Lung (tissue), 17 donors: ENCODE measurements at places on chromosomes 2 and 18. TPM values are rescaled to one million over a fixed set of nuclear protein-coding genes. Genes with fewer than 3 reads are reported as not detected.

The DOCK10 gene
- polyA plus RNA-seq: 7.8 TPM

The RAB6C gene
- 0.03 TPM for polyA plus RNA-seq

The SRD5A2 gene
- 1.8 TPM for polyA plus RNA-seq

The TGIF1 gene
- 74.5 TPM for polyA plus RNA-seq

The GCG gene
- 0.14 TPM for polyA plus RNA-seq

The MREG gene
- polyA plus RNA-seq: 6.9 TPM

The FLACC1 gene
- 1.0 TPM for polyA plus RNA-seq

The UGT1A7 gene
- 0.45 TPM for polyA plus RNA-seq

The CYB5A gene
- 408 TPM for polyA plus RNA-seq

The RAX gene
- not detected for polyA plus RNA-seq

The EFR3B gene
- 1.7 TPM for polyA plus RNA-seq

The WDPCP gene
- 2.5 TPM for polyA plus RNA-seq

The CASP10 gene
- polyA plus RNA-seq: 8.9 TPM

The TAF1B gene
- polyA plus RNA-seq: 6.1 TPM

The SGPP2 gene
- polyA plus RNA-seq: 39.5 TPM

The MGAT4A gene
- polyA plus RNA-seq: 23.5 TPM

The RUFY4 gene
- 0.43 TPM for polyA plus RNA-seq

The IL1R1 gene
- polyA plus RNA-seq: 182 TPM

The IL1F10 gene
- not detected for polyA plus RNA-seq

The PLGLB2 gene
- 0.62 TPM for polyA plus RNA-seq

The ASXL3 gene
- 0.11 TPM for polyA plus RNA-seq

The RALB gene
- polyA plus RNA-seq: 34.6 TPM

The SNTG2 gene
- polyA plus RNA-seq: 0.83 TPM

The FOSL2 gene
- 97.9 TPM for polyA plus RNA-seq

The SH3RF3 gene
- 8.7 TPM for polyA plus RNA-seq

The CERS6 gene
- polyA plus RNA-seq: 4.3 TPM

The TRIM43 gene
- polyA plus RNA-seq: not detected

The ITSN2 gene
- polyA plus RNA-seq: 42.1 TPM

The CHST10 gene
- 5.5 TPM for polyA plus RNA-seq

The ASB18 gene
- polyA plus RNA-seq: not detected

The PRADC1 gene
- polyA plus RNA-seq: 18.7 TPM

The ACVR1C gene
- polyA plus RNA-seq: 0.08 TPM

The HSBP1L1 gene
- polyA plus RNA-seq: 23.2 TPM

The AKAIN1 gene
- not detected for polyA plus RNA-seq

The ADRA2B gene
- polyA plus RNA-seq: 0.25 TPM

The SLC8A1 gene
- polyA plus RNA-seq: 1.2 TPM

The TMEM182 gene
- polyA plus RNA-seq: 1.5 TPM

The EDAR gene
- 0.02 TPM for polyA plus RNA-seq

The STARD6 gene
- polyA plus RNA-seq: 0.07 TPM

The GNAL gene
- 1.5 TPM for polyA plus RNA-seq

The RAD51AP2 gene
- polyA plus RNA-seq: not detected
